Neural progenitor cell (in vitro differentiated cells): ENCODE measurements at places on chromosomes 2 and 18.

DNA sequence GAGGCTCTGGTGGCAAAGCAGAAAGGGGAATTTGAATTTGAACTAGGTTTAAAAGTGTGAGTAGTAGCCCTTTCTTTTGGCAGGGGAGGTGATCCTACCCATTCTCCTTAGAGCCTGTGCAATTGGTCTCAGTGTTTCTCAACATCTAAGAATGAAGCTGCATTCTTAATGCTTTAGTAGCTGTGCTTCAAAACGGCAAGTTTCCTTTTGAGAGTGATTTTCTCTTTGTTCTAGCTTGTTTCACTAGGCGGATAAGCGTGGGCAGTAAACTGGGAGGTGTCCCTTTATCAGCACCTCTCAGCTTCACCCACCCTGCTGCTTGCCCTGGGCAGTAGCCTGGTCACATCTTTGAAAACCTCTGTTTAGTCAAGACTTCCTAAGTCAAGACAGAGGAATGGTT is 6.7 kb downstream of the CRIM1 start:
- no peak for DNase-seq

DNA sequence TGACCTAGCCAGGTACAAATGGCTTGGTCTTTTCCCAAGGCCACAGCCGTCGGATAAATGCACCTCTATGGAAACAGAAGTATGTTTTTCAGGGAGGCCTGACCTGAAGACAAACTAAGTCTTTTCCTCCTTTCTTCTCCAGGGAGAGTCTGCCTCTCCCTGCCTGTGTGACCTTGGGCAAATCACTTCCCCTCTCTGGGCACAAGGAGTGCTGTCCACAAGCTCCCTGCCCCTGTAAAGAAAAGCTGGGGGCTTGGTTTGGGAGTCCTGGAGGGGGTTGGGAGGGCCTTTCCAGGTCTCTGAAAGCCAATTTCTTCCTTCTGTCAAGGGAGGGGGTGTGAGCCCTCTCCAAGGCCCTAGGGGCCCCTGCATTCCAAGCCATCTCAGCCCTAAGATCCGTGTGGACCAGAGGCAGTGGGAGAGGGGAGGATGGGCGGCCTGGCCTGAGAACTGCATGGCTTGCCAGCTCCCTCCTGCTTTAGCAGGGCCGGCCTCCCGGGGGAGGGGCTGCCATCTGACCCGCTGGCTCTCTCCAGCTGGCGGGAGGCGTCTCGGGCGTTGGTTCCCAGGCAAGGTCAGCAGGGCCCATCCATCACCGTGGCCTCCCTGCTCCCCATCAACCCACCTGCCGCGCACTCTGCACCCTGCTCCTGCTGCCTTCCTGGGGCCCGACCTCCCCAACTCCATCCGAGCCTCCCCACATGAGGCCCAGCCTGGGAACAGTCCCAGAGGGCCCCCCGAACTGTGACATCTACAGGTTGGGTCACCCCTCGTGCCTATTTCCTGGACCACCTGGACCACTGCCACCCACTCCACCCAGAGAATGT is 61.4 kb downstream of the SMAD7 start:
- peak; percentile 75 for DNase-seq

DNA sequence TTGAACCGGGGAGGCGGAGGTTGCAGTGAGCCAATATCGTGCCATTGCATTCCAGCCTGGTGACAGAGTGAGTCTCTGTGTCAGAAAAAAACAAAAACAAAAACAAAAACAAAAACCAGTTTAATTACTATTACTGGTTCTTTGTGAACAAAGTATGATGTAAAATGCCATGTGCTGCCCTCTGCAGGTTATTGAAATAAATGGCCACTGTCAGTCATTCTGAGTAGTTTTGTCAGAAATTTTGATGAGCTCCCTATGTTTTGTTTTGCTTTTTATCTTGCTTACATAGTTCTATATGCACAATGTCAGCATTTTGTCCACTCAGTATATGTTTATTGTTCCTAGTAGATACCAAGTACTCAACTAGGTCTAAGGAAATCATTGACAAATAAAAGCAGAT is 423.6 kb upstream of the CHST9 start:
- DNase-seq = no peak

DNA sequence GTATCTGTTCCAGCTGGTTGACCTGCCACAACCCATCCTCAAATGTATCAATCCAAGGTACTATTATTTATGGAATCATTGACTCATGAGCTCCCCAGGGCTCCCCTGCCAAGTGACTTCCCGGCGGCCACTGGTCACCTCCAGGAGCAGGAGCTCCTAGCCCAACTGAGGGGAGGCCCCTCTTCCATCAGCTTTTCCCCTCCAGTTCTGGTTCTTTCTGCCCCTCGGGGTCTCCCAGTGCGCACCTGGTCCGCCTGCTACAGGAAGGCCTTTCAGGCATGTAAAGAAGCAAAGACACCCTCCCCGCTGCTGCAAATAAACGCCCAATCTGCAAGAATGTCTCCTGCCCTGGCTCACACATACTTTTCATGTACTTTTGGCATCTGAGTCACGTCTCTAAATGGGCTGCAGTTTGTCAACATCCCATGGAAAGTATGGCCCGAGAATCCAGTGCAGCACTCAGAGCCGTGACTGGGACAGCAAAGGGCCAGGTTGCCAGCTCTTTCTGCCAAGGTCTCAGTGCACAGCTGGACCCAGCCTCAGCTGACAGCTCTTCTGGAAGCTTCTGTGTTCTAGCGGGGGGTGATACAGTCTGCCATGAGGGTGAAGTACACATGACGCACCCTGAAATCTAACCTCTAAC is 41.4 kb downstream of the KLHL29 start:
- DNase-seq = no peak

DNA sequence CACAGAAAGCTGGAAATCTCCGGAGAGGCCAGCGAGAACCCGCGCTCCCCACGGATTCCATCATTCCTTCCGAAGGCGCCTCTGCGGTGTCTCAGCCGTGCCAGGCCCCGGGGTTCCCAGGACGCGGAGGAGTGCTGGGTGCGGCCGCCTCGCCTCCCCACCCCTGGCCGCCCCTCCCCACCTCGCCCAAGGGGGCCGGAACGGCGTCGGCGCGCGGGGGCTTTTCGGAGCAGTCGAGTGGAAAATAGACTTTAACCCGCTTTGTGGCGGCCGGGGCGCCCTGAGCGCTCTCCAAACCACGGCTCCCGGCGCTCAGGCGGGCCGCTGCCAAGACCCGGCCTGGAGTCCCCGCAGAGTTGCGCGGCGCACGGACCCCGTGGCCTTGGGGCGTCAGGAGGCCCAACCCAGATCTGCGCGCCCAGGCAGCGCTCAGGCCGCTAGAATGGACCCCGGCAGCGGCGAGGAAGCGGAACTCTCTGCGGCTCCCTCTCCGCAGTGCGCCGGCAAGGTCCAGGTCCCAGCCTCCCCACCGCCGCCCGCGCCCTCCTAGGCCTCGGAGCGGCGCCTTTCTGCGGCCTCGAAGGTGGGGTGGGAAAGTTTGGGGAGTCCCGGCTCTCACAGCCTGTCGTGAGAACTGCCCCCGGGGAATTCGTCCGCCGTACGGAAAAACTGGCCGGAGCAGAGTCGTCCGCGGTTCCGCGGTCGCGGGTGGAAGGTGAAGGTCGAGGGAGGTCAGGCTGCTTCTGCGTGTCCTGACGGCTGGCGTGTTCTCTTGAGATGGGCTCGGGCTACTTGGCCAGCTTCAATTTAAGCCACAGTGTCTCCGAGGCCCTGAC is 1.2 kb upstream of the EMX1 start:
- peak; percentile 94 for DNase-seq

DNA sequence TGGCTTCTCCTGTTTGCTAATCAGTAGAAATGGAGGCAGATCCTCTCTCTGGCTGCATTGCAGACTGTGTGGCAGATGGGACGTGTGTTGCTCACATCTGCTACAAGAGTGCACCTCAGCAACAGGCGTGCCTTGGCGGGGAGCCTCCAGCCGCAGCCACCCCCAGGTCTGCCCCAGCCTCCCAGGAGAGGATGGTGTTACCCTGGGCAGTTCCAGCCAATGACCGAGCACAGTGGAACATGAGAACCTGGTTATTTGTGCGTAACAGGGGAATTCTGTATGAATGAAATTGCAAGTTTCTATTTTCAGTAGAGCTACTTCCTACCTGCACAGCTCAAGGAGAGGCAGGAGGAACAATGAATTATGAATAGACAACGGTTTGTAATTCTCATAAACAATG is 130.6 kb upstream of the CBLN2 start:
- no peak for DNase-seq

- no peak for DNase-seq
These were observed 564.4 kb downstream of the ZEB2 start for GRCh38 chr2:143955401-143956065.

DNA sequence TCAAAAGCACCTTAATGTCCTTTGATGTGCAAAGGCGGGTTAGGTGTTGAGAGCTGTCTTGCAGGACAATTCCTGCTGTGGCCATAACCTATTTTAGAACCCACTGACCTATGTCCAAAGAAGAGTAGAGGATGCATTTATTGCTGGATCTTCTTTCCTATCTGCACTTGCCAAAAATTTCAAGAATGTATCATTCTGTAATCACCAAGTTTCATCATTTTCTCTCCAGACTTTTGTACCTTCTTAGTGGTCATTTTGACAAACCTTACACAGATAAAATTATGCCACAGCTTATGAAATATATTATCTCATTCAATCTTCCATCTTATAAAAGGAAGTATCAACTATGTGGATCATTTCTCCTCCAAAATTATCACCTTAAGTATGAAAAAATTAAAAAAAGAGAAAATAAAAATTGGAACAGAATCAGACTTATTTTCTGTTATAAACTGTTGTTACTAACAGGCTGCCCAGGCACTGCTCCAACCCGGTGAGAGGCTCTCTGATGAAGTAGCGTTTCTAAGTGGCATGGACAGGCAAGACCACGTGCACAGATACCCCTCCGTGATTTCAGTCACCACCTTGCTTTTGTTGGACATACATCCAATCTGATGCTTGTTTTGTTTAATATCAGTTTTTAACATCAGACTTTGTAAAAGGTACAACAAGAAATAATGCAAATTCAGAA is 559.9 kb upstream of the ID2 start:
- no peak for DNase-seq

- DNase-seq = no peak
These were observed 15.5 kb downstream of the ADRA2B start for GRCh38 chr2:96100893-96101304.

GRCh38 chr2:164840930-164841718 is 499 bp downstream of the COBLL1 start:
- DNase-seq = peak; percentile 94

- DNase-seq = no peak
These were observed 123.4 kb downstream of the FAM124B start for GRCh38 chr2:224278531-224278930.

DNA sequence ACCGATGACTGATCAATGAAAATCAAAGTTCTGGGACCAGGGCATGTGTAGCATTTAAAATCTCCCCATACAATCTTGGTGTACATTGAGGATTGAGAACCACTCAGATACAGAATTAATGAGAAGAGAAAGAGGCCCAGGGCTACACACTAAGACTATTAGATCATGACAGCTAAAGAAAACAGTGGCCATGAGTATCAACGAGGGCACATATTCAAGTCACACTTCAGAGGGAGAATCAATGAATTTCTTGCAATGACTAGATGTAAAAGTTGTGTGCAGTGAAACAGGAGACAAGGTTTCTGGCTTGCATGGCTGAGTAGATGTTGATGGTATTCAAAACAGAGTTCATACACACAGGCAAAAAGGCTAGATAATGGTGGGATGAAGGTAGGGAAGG is 29.1 kb downstream of the METTL8 start:
- DNase-seq = no peak

GRCh38 chr2:84851876-84852275 is 29.0 kb downstream of the TRABD2A start:
- DNase-seq = no peak

GRCh38 chr2:24104906-24105305 is 18.2 kb downstream of the PFN4 start:
- no peak for DNase-seq

GRCh38 chr2:73203055-73203681 is 794 bp downstream of the NOTO start:
- peak; percentile 34 for DNase-seq

DNA sequence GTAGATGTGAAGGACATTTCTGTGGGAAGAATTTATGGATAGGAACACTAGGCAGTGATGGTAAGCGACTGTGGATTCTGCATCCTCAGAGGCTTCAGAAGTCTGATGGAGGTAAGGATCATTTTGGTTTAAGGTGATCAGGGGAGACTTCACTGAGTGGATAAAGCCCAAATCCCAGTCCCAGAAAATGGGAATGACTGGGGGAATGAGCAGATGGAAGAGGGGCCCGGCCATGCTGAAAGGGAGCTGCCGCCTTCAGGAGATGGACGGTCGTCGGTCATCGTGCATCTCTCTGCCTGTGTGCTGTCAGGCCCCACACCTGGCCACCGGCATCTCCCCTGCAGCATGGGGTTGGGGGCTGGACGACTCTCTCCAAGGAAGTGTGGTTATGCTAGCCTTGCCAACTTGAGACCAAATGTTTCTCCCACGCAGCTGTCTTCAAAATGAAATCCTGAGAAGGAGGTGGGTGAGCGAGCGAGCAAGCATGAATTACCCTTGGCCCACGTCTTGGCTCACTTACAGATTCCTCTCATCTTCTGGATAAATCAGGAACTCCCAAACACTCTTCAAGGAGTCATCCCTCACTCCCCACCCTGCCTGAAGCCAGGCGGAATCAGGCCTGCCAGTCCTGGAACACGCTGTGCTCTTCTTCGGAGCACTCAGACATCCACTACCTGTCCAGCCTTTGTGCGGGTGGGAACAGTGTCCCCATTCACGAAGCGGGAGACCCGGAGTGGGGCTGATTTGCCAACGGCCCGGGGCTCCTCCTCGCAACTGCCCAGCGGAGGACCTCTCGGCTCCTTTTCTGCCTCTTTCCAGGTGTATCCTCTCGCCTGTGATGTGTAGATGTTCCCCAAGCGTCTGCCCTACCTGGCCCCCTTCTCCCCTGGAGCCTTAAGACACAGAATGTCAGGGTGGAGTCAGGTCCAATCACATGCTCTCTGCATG is 85.6 kb downstream of the PRKCE start:
- DNase-seq = no peak

DNA sequence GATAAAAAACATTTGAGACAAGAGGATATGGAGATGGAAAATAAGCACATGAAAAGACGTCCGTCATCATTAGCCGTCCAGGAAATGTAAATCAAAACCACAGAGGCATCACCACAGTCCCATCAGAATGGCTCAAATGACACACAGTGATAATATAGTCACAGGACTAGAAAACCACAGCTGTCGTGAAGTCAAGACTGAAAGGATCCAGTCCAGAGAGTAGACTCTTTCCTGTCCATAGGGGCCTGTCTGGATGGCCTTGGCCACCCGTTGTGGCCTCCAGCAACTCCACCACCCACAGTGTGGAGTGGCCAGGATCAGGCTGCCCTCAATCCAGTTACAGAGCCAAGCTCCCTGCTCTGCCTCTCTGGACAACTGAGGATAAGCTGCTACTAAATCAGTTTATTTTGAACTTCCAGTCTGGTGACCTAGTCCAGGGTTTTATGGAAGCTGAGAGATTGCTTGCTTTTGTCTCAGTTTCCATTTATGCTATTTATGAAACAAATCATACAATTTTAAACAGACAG is 60.4 kb downstream of the RHOB start:
- no peak for DNase-seq

DNA sequence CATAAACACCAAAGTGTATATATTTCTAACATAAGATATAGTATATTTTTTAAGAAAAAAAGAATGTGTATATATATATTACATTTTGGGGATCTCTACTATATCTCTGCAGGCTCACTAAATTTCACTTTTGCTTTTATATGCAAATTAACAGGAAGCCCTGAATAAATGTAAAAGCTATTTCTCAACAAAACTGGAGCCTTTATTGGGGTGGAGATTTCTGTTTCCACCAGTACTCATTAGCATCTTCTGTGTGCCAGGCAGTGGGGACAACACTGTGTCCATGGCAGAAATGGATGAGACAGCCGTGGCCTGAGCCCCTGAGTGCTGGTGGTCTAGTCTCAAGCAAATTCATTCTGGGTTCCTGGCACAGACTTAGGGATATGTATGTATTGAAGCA is 41.3 kb downstream of the C18orf63 start:
- DNase-seq = no peak

- DNase-seq = no peak
These were observed 31.8 kb downstream of the STRADB start for GRCh38 chr2:201483342-201483741.
